Panc1 (cell line): ENCODE measurements at places on chromosomes 1 and 21.

DNA sequence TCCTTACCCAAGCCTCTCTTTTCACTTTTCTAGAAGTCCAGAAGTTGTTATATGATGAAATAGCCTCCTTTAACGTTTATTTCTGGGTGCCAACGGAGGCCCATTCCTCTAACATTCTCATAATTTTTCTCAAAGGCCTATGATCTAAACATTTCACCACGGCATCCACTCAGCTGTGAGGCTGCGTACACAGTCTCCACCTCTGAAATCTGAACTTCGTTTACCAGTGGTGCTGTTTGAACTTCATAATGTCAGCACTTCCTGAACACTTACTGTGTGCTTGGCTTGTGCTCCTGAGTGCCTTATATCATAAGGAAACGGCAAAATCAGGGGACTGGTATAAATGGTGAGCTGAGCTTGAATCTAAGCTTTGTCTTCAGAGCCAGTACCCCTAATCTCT, 12.0 kb upstream of the RBP7 start:
- DNase-seq: no peak

- DNase-seq: no peak
These were observed 23.2 kb upstream of the HAO2 start for GRCh38 chr1:119345398-119345797.

DNA sequence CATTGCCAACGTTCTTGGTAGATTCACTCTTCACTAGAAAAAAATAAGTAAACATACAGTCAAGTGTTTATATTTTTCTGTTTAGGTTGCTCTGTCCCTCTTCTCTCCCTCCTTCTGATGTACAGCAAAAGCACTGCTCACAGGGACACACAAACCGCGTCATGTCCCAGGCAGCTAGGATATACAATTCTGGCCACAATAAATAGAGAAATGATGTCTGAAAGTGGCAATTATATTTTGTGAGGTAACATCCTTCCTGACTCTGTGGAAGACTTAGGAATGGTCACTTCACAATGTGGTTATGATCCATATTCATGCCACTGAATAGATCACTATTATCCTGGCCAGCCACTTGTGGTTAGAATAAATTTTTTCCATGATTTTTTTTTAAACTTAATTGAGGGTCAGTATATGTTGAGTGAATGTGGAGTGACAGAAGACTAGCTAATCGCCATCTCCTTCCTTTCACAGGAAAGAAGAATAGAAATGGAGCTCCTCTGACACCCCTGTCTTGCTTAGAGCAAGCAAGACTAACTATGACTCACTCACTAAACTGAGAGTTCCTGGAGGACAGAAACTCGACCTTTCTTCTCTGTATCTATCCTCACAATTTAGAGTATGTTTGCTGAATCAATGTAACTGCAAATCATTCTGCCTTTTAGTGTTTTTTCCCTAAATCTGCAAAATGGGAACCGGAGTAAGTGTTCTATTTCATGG, 54.0 kb downstream of the ZNHIT6 start:
- no peak for DNase-seq

DNA sequence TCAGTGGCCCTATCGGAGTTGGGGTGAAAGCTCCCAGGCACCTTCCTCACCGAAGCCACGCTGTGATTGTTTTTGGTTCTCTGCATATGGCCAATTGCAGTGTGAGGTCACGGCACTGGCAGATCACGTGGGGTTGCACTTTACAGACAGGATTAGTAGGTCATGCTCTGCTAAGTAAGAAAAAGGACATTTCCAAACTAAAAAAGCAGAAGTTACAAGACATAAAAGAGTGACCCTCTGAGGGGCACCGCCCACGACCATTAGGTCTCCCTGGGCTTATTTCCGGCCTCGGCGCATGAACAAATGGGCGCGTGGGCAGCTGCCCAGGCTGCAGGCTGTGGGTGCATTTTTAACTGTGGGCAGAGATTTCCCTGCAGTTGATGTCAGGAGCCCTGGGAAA, 2.0 kb downstream of the CAPN9 start:
- no peak for DNase-seq

GRCh38 chr1:23169727-23170335, 1.2 kb upstream of the LUZP1 start:
- DNase-seq: no peak

GRCh38 chr1:108114033-108114599, 86.0 kb downstream of the SLC25A24 start:
- DNase-seq: no peak

GRCh38 chr1:20100632-20101355, 18.5 kb downstream of the PLA2G2D start:
- DNase-seq: peak; percentile 56

DNA sequence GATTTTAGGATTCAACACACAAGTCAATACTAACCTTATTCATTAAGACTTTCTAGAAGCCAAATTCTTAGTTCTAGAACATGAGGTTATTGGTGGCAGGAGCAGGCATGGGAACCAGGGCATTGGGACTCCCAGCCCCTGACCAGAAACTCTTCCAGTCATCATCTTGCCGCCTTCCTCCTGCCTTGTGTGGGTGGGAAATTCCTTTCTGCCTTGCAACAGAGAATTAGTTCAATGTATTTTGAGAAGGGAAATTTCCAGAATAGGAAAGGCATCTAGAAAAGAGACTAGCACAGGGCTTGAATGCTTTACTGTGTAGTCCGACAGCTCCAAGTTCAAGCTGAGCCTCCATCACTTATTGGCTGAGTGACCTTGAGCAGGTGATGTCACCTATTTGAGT, 8.7 kb downstream of the GRHL3 start:
- no peak for DNase-seq

DNA sequence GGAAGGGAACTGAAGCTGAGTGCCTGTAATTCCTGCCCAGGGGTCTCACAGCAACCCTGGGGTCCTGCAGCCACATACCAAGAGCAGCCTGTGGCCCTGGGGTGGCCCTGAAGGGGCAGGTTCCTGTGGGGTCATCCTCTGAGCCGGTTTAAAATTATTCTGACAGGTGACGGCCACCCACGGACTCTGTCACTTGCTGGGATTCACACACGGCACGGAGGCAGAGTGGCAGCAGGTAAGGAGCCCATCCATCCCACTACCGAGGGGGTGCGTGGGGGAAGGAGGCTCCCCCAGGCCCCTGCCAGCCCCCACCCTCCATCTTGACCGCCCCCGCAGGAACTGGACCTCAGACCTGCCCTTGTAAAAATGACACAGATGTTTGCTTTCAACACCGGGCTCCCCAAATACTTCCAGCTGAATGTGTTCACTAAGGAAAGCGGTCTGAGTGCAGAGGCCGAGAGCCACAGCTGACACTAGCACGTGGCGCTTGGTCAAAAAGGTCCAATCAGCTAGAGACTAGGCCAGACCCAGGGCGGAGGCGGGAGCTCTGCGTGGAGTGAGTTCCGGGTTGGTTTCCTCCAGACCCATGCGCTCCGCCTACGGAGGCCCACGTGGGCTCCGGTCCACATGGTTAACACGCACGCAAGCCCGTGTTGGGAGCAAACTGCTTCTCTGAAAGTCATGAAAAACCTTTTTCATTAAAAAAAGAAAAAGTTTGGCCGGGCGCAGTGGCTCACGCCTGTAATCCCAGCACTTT, 10.0 kb downstream of the YBEY start:
- DNase-seq: no peak

- no peak for DNase-seq
These were observed at the start of gene MYOCOS for GRCh38 chr1:171622152-171622462. Gene MYOCOS (plus strand): TSS chr1:171622243. CDS start chr1:171623884, 1,641 bp downstream.

- DNase-seq: no peak
These were observed 536.4 kb downstream of the DPYD start for GRCh38 chr1:97384294-97384968.

GRCh38 chr1:1920608-1921458, 1.8 kb upstream of the TMEM52 start:
- DNase-seq: no peak

GRCh38 chr21:15592957-15593356, 136.8 kb upstream of the USP25 start:
- no peak for DNase-seq

GRCh38 chr1:243718022-243718421, 132.0 kb downstream of the AKT3 start:
- no peak for DNase-seq

- no peak for DNase-seq
These were observed 27.1 kb downstream of the MPZL1 start for GRCh38 chr1:167748906-167749305.

- DNase-seq: no peak
These were observed 115.7 kb downstream of the AKT3 start for GRCh38 chr1:243734308-243734695.

- DNase-seq: no peak
These were observed 1256.9 kb downstream of the BRINP3 start for GRCh38 chr1:189220750-189221149.
